ENCODE measurements at places on chromosomes 3 and 15. TPM values are rescaled to one million over a fixed set of nuclear protein-coding genes. Genes with fewer than 3 reads are reported as not detected.

- DNase-seq = no peak
These were observed 172.6 kb upstream of the UMPS start for GRCh38 chr3:124557433-124558232.

GRCh38 chr3:160739079-160739478, 17.0 kb upstream of the PPM1L start:
- no peak for DNase-seq

GRCh38 chr3:50982540-50983325, 308.0 kb downstream of the DOCK3 start:
- no peak for DNase-seq

GRCh38 chr15:93382200-93382820, 293.3 kb upstream of the RGMA start:
- DNase-seq = no peak

DNA sequence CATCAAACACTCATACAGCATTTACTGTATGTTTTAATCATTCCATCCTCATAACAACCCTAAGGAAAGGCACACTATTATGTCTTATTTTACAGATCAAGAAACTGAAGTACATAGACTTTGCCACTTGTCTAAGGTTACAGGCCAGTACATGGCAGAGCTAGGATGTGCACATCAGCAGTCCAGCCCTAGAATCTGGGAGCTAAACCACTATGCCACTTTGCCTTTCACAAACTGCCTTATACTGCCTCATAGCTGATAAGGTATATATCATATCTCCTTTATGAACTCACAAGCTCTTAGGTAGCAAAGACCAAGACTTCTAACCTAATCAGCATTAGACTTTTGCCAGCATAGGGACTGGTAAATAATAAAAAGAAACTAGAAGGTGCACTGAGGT, 49.1 kb downstream of the MYO9A start:
- DNase-seq = no peak

GRCh38 chr15:55942332-55942731, 51.1 kb downstream of the NEDD4 start:
- DNase-seq = no peak

DNA sequence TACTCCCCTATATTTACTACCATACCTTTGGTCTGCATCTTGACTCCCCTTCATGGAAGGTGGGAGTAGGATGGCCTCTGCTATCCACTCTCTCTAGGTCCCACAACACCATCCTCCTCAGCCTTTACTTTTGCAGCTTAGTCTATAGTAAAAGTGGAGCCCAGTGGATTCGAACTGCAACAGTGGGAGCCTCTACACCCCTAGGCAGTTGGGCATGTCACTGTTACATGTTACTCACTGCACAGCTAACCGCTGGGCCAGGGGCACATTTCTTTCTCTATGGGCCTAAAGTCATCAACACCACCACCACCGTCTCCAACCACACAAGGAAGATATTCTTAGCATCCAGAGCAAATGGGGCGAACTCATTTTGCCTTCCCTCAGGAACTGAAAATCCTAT, 62.9 kb downstream of the KLF13 start:
- no peak for DNase-seq

Gene ZNF662
- 16.3 TPM for total RNA-seq
